ENCODE measurements at places on chromosomes 12 and 14.

GRCh38 chr14:33465846-33466700 lies 484.8 kb downstream of the EGLN3 start:
- no peak for DNase-seq

- DNase-seq: no peak
These were observed 7.8 kb upstream of the PGF start for GRCh38 chr14:74963178-74963704.

DNA sequence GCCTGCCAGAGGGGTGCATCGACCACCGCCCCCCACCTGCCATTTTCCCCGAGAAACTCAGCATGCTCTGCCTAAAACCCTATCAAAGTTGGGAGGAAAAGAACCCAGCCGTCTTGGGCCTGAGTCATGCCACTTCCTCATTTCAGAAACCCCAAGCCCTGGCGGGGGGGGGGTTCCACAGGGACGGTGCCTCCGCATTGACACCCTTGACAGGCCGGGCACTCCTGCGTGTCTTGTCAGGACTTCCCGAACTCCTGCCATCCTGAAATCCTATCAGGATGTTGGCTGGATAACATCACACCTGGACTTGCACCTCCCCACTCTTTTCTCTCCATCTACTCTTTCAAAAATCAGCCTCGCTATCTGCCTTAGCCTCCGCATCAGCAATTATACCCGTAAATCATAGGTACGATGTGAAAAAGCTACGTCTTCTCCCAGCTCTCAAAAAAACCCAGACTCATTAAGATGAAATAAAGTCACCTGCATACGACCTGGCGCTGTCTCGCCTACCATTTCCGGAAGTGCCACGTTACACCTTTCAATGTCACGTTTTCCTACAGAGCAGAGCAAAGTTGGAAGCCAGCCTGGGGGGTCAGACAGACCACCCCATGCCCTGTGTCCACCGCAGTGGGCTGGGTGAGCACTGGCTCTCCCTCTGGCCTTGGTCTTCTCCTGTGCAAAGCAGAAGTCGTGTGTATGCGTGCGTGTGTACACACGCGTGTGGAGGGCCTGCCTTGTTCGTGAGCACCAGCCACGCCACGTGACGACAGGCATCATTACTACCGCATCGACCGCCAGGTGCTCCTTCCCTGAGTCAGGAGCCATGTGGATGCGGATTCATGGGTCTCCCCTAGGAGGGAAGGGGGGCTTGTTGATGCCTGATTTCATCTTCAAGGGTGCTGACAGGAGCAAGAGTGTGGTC lies 96.7 kb downstream of the RFLNA start:
- no peak for DNase-seq

GRCh38 chr12:50123203-50123602 lies 11.2 kb downstream of the COX14 start:
- DNase-seq: no peak

DNA sequence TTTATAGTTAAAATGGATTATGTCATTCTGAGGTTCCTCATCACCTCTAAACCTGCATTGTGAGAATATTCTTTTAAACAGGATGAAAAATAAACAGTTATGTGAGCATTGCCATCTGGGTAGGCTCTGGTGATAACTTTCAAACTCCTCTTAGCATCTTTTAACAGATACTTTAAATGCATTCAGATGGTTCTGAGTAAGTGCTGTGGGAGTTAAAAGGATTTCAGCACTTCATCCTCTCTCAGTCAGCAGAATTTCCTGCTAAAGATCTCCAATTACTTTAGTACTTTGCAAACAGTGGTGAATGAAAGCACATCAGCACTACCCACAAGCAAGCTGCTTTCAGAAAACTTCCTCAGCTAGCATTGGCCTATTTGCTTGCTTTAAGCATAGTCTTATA lies 59.3 kb upstream of the TMTC1 start:
- no peak for DNase-seq

DNA sequence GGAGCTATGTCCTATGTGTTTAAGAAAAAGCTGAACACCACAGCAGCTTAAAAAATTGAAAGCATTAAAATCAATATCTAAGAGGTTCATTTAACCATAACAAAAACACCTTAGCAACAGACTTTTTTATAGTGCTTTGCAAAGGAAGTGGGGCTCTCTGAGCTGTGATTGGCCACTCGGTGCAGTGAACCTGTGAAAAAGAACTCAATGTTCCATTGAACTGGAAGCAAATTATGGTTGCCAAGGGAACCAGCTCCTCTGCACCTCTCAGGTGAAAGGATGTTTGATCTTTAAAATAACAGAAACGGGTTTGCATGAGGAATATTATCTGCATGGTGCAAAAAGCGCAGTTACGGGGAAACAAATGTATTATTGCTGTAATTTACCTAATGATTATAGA lies 149.4 kb downstream of the SNAPC1 start:
- no peak for DNase-seq

- DNase-seq: no peak
These were observed 250.4 kb downstream of the TMTC2 start for GRCh38 chr12:82937151-82937550.

DNA sequence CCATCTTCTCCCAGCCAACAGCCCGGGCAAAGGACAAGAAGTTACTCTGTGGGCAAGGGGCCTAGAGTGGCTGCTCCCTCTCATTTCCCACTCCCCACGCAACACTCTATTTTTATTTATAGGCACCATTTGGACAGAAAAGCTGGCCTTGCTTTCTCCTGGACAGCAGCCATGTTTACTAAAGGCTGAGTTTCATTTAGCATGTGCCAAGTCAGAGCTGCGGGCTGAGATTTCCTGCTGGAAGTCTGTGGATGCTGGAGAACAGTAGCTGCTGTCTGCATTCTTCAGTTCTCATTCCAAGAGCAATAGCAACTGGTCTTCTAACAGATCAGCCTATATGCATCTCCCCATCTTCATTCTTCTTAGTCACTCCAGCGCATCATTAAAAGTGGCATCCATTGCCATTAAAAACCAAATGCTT lies 8.3 kb downstream of the COL2A1 start:
- no peak for DNase-seq

DNA sequence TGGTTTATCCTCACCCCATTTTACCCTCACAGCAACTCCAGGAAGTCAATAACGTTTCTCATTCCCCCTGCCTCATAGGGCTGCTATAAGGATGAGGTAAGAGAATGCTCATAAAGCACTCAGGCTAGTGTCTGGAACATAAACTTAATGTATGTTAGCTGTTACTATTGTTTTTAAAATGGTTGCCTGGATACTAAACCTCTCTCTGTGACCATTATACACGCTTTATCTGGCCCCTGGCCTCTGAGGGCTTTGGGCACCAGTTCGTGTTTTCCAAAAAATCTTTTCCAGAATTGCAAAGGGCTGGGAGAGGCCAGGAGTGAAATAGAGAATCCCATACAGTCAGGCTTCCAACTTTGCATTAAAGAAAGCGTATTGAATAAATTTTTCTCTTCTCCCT lies 113.9 kb downstream of the KTN1 start:
- no peak for DNase-seq

DNA sequence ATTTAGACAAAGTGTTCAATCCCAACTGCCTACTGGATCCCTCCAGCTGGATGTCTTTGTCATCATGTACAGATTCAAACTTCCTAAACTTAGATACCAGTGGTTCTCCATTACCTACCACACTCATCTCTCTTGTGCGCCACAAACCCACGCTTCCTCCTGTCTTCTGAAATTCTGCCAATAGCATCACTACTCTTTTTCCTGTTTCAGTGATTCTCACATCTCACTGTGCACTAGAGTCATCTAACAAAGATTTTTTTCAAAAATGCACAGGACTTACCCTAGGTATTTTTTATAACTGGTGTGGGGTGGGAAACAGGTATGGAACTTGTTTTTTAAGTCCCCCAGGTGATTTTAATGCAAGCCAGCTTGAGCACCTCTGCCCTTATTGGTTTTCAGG lies 5.9 kb downstream of the PSMB5 start:
- no peak for DNase-seq

GRCh38 chr14:76015191-76015590 lies 29.6 kb downstream of the IFT43 start:
- no peak for DNase-seq

GRCh38 chr12:124191024-124191359 lies 103.9 kb upstream of the RFLNA start:
- DNase-seq: no peak

- DNase-seq: no peak
These were observed 30.8 kb downstream of the PAWR start for GRCh38 chr12:79659961-79660431.

DNA sequence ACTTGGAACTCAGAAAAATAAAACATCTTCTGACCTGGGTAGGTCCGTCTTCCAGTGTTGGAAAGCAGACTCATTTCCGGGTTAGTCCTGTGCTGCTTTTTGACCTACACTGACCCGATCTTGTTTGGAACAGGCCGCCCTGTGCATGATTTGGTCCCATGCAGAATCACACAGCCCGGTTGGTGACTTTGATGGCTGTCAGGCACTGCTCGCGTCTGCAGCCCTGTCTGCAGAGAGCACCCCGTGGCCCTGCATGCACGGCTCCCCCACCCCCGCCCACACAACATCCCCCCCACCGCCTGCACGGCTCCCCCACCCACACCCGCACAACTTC lies 31.6 kb downstream of the PACS2 start:
- DNase-seq: no peak

- DNase-seq: no peak
These were observed 25.4 kb upstream of the PWP1 start for GRCh38 chr12:107660235-107660634.

DNA sequence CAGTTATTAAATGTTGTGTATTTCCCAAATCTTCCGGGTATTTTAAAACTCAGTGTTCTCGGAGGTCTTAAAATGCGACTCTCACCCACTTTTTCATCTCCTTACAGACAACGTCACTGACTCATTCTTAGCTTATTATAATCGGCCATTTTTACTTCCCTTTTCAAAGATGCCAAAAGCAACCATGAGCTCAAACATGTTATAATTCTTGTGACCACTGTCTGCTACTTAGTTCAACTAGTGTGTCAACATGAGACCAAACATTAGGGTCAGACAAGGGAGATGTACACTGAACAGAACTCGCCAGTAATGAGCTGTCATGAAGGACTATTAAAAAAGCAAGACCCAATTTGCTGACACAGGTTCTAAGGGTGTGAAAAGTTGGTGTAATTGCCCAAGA lies 4.2 kb upstream of the GRIP1 start:
- DNase-seq: no peak

GRCh38 chr14:91234791-91235114 lies 9.8 kb downstream of the GPR68 start:
- DNase-seq: no peak

DNA sequence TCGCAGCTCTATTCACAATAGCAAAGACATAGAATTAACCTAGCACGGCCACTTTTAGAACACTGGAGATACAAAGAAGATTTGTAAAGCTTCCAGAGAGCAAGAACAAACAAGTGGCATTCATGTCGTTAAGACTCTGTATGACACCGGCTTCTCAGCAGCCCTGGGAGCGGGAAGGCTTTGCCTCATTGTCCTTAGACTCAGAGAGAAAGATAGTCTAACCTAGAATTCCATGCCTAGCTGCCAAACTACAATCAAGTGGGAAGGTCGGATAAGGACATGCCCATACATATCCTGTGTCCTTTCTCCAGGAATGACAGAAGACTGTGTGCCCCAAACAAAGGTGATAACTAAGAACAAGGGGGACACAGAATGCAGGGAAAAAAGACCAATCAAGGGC lies 1038.3 kb downstream of the BCL11B start:
- DNase-seq: no peak

- no peak for DNase-seq
These were observed 129.2 kb upstream of the ARHGAP5 start for GRCh38 chr14:31947680-31948595.

DNA sequence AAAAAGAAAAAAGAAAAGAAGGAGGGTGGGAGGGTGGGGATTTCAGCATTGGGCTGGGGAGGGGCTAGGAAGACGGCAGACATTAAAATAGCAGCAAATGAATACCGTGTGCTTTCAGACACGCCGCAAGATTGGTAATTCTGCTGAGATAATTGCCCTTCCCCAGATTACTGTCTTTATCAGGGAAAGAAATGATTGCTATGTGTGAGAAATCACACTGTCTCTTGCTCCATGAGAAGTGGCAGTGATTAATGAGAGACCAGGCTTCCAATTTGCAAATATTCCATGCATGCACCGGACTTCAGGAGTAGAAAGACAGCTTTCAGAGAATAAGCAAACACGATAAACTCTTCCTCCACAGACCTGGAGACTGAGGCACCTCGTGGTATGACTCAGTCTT lies 7.6 kb upstream of the KCNA5 start:
- no peak for DNase-seq

GRCh38 chr14:77859934-77860570 lies 60.1 kb downstream of the ADCK1 start:
- DNase-seq: no peak

GRCh38 chr14:54202288-54202687 lies 194.5 kb upstream of the CDKN3 start:
- DNase-seq: no peak

DNA sequence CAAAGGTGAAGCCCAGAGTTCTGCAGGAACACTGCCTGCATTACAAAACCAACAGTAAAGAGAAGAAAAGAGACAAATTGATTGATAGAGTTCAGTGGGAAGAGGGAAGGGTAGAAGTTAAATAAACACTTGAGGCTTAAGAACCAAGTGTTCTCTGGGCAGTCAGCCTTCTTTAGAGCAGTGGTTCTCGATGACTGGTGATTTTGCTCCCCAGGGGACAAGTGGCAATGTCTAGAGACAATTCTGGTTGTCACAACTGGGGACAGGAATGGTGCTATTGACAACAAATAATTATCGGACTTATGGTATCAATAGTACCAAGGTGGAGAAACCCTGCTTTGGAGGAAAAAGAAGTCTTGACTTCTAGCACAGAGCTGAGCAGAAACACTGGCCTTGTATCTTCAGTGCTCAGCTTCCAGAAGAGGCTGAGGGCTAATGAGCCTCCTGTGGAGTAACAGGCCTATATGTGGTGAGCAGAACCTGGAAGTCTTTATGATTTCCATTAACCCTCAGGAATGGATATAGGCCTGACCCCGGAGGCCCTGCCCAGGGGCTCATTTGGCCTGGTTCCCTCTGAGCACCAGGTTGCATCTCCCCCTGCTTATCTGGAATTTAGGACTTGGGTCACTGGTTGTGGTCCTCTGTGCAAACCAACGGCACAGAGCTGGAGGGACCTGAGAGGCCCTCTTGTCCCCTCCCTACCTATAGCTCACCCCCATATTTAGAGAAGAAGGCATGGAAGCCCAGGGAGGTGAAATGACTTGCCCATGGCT lies 204.6 kb upstream of the PWP1 start:
- DNase-seq: no peak

- DNase-seq: no peak
These were observed 103.3 kb upstream of the BTG1 start for GRCh38 chr12:92248977-92249376.

DNA sequence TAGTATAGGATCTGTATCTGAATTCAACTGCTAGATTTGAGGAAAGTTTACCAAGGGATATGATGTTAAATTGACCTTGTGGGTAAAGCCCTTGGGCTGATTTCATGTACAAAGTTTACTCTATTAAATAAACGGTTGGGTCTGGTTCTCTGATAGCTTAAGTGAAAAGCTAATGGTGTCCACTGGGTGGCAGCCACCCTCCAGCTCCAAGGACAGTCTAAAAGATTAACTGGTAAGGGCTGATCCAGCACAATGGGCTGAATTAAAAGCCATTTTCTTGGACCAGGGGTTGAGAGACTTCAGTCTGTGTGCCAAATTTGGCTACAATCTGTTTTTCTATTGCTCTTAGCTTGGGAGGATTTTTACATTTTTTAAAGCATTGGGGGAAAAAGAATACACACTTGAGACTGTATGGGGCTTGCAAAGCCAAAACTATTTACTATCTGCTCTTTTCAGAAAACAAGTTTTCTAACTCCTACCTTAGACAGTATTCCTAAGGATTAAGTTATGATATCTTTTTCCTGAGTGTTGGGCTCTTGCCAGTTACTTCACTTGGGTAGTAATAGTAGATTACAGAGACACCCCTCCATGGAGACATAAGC lies 116.5 kb downstream of the GPHN start:
- no peak for DNase-seq
